ENCODE measurements at places on chromosomes 16 and 17.

GRCh38 chr17:64599187-64599676 lies 62.9 kb downstream of the SMURF2 start:
- no peak for DNase-seq

- peak; percentile 76 for DNase-seq
Observed at GRCh38 chr16:58336332-58337089, 41.7 kb upstream of the PRSS54 start.

GRCh38 chr16:88896238-88897070 lies 30.0 kb upstream of the PABPN1L start:
- DNase-seq, result no peak

DNA sequence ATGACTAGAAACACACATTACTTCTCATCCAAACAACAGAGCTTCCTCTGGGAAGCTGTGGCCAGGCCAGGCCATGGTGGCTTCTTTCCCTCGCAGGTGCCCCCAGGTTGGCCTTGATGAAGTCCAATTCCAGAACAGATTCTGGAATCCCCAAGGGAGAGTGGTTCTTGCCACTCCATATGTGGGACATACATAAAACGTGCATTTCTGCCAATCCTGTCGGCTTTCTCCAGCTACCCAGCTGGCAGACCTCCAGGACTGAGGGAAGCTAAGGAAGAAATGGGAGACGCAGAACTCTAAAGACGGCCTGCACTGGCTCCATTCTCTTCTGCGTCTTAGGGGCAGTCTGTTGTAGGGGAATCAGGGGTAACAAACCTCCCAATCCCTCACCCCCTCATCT lies 219.2 kb upstream of the CDH5 start:
- DNase-seq, result no peak

GRCh38 chr17:4633643-4634042 lies 7.8 kb downstream of the ALOX15 start:
- DNase-seq, result no peak

- DNase-seq, result no peak
Observed at GRCh38 chr17:57962279-57963148, 7.3 kb upstream of the CUEDC1 start.

- DNase-seq, result peak; percentile 61
Observed at GRCh38 chr16:11315510-11315909, 29.7 kb upstream of the RMI2 start.

DNA sequence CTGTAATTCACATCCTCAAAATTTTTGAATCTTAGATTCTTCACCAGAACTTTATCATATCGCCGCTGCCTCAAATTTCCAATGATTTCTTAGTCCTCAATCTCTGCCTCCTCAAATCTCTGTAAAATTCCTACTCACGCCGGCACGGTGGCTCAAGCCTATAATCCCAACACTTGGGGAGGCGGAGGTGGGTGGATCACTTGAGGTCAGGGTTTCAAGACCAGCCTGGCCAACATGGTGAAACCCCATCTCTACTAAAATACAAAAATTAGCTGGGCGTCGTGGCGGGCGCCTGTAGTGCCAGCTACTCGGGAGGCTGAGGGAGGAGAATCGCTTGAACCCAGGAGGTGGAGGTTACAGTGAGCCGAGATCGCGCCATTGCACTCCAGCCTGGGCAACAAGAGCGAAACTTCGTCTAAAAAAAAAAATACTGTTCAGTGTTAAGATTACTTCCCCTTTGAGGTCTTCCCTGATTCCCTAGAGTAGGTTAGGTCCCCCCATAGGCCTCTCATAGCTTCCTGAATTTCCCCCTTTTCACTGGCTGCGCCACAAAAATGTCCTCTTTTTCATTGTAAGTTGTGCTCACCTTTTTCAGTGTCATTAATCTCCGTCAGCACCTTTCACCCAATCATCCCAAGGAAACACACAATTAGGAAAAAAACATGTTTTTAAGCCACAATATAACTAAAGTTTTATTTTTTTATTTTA lies 919 bp upstream of the CBX1 start:
- no peak for DNase-seq

- no peak for DNase-seq
Observed at GRCh38 chr16:4361944-4362311, 9.7 kb upstream of the VASN start.

DNA sequence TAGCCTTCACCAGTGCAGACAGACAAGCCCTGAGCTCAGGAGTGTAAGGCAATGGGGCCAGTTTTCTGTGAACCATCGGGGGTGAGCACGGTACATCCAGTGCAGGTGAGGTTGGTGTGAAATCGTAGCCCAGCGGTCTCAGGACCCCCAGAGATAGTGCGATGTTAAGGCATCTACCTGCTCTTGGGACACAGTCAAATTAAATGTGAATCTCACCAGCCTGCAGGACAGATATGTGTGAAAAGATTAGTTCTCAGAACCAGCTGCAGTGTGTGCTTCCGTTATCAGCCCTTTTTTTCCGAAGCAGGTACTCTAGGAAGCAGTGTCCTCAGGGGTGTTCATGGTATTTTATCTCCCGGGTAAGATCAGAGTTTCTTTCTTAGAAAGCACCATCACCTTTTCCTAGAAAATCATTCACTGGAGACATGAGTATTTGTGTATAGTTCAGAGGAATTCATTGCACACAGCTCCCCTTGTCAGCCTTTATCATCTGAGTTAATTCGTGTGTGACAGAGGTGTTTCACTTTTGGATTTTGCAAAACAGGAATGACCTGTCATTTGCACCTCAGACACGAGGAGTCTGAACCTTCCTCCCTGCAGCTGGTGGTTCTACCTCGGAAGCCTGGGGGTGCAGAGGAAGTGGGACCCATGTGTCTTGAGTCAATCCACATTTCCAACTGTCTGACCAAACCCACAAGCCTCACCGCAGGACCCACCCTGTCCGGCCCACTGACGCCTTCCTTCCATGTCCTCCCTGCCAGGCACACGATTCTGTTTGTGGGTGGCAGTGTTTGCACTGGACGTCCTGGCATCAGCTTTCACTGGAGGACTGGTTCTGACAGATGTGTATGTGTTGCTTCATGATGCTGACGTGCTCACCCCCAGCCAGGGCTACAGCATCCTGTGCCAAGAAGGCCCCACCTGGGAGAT lies 107.8 kb downstream of the CLEC16A start:
- DNase-seq, result no peak

GRCh38 chr17:58248955-58249269 lies 10.5 kb downstream of the LPO start:
- DNase-seq, result no peak

DNA sequence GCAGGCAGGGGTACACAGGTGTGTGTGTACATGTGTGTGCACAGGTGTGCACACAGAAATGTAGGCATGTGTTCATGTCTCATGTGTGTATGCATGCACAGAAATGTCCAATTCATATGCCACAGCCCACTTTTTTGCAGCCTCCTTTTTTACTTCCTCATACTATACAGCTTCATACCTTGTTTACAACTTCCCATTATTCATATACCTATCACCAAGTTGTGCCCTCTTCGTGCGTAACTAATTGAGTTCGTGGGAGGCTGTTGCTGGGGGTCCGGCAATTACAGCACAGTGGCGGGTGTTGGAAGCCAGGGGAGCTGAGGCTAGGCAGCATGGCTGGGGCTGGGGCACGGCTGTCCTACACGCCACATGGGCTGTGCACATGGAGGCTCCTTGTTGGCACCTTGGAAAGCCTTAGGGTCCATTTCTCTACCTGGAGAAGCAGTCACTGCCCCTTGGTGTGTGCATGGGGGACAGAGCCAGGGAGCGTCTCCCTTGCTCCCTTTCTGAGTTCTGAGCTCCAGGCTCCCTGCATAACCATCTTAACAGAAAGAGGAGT lies 266.7 kb downstream of the ENGASE start:
- no peak for DNase-seq

GRCh38 chr16:79329166-79329521 lies 271.4 kb downstream of the MAF start:
- DNase-seq, result no peak

DNA sequence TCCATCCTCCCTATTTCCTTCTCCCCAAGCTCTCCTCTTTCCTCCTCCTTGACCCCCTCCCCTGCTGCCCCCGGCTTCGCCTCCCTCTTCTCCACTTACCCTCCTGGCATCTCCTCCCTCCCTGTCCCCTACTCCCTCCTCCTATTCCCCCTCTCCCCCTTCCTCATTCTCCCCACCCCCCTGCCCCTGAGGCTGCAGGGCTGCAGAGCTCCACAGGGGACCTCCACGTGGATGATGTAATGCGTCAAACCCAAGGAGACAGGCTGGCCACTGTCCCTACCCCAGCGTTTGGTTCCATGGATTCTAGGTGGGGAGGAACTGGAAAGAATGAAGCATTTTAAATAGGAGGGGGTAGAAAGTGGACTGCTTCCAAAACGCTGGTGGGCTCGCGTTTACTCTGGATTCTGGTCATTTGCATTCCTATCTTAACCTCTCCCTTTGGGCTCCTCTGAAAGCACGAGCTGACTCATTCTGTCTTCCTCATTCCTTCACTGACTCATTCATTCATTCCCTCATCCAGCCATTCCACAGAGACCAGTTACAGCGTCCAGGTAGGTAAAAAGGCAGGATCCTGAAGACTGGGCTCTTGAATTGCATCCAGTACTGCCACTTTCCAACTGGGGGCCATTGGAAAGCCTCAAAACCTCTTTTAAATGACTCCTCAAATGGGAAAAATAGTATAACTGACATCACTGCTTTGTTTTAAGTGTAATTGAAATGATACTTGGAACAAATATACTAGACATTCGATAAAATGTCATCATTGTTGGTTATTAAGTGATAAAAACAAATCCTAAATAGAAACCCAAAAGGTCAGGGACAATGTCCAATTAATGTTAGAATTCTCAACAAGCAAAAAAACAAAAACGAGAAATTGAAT lies 943 bp upstream of the COTL1 start:
- DNase-seq, result peak; percentile 99

- no peak for DNase-seq
Observed at GRCh38 chr17:73098919-73099318, 6.4 kb upstream of the SLC39A11 start.

- no peak for DNase-seq
Observed at GRCh38 chr17:17525956-17526355, 29.8 kb upstream of the RASD1 start.

DNA sequence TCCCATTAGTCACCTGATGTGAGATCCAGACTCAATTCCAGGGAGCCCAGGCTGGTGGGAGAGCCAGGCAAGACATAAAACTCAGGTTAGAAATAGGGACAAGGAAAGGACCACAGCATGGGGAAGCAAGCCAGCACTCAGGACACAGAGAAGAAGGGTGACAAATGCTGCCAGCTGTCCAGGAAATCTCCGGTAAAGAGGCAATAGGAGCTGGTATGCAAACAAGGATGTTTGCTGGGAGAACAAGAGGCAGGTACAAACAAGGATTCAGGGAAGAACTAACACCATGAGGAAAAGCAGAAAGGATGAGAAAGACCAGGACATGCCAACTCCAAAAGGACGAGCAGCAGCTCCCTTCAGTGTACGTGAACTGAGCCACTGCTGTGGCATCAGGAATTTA lies 10.2 kb upstream of the TXNDC11 start:
- DNase-seq, result no peak

DNA sequence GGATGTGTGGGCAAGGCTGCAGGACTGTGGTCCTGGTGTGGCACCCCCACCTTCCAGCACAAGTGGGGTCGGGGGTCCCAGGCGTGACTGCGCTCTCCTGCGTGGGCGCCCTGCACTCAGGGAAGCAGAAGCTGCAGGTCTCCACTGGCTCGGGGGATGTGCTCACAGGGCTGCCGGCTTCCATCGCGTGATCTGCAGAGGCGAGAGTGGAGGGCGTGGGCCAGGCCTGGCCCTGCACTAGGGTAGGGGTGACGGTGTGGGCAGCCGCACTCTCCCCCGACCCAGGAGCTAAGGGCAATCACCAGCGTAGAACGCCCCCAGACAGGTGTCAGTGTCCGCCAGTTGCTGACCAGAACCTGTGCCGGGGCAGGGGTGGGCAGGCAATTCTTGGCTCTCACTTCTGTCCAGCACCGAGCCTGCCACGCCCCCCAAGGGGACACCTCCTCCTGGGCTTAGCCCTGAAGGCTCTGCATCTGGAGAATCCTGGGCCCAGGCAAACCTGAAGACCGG lies 32.3 kb downstream of the TNFRSF13B start:
- DNase-seq, result no peak

DNA sequence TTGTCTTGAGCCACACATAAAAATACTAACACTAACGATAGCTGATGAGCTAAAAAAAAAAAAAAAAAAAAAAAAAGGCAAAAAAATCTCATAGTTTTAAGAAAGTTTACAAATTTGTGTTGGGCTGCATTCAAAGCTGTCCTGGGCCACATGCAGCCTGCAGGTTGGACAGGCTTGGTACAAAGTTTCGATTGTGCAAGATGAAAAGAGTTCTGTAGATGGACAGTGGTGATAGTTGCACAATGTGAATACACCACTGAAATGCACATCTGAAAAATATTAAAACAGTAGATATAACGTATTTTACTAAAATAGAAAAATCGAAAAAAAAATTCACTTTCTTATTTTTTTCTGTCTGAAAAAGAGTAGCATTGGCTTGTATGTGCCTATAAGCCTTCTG lies 42.9 kb downstream of the AMFR start:
- no peak for DNase-seq

DNA sequence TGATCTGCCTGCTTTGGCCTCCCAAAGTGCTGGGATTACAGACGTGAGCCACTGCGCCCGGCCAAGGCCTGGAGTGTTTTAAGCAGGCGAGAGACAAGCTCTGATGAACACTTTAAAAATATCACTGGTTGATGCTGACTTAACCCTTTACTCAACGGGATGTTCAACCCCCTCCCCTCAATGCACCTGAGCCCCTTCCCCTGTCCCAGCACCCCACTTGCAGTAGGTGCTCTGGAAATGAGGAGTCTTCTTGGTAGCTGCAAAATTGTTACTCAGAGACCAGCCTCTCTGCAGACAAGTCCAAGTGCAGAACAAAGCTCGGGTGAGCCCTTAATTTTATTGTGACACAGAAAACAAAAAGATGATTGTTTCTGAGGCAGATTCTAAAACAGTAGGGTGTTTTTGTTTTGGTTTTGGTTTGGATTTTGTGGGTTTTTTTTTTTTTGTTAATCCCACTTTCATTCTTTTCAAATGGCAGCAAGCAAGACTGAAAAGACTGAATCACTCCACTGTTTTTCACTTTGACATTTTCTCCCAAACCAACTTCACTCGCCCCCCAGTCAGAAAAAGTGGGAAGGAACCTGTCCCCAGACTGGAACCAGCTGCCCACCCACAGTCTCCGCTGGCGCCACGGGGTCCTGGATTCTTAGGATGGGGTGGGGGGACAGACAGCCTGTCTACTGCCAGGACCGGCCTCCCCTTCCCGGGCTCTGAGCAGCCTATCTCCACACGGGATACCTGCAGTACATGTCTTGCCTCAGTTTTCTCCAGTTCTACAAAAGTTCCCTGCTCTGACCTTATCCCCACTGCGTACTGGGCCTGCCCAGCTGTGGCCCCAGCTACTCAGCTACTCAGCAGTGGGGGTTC lies 5.2 kb upstream of the PLLP start:
- no peak for DNase-seq

- DNase-seq, result no peak
Observed at GRCh38 chr17:48612854-48613691, 2.0 kb downstream of the HOXB8 start.
